PC-9 (cell line): ENCODE measurements at places on chromosomes 6 and 20.

- no peak for DNase-seq
- no peak overlapping the region for H3K4me3 ChIP-seq
- no peaks in the 10 kb centered on the region for H3K36me3 ChIP-seq
- no peak overlapping the region for H3K27ac ChIP-seq
- H3K27me3 ChIP-seq: peaks cover 8% of the 10 kb centered on the region; the same call in 1 of the 2 replicates
Observed at GRCh38 chr6:32432050-32432450, 7.6 kb upstream of the HLA-DRA start.

- no peak overlapping the region for H3K4me3 ChIP-seq
- H3K36me3 ChIP-seq: no peaks in the 10 kb centered on the region
- H3K4me1 ChIP-seq: no peaks in the 10 kb centered on the region
Observed at GRCh38 chr6:163903541-163903940, 489.0 kb downstream of the QKI start.

GRCh38 chr20:40782043-40782368 is 93.0 kb upstream of the MAFB start:
- peaks cover 68% of the 10 kb centered on the region for H3K27me3 ChIP-seq
- no peak for DNase-seq
- H3K4me1 ChIP-seq: no peaks in the 10 kb centered on the region
- no peaks in the 10 kb centered on the region for H3K36me3 ChIP-seq

DNA sequence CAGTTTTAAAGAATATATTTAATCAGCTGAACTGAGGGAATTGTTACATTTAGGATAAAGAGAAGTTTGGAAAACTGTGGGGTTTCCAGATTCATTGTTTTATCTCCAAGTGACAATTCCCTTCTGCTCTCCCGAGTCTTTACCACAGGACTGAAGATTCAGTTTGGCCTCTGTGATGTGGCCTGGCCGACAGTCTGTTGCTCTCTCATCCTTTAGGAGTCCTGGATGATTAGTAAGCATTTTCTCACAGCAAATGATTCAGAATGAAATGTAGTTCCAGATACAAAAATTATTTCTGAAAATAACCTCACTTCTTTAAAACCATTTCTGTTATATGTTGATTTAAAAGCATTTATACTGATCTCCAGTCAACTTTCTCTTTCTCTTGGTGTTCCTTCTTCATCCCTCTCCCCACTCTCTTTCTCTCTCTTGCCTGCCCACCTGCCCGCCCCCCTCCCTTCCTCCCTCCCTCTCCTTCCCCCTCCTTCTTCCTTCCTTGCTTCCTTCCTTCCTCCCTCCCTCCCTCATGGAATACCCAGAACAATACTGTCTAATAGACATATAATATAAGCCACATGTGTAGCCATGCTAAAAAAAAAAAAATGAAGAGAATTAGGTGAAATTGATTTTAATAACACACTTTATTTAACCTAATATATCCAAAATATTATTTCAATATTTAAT is 254.9 kb downstream of the PRL start:
- H3K27ac ChIP-seq: no peak overlapping the region
- no peak for DNase-seq
- no peaks in the 10 kb centered on the region for H3K27me3 ChIP-seq
- H3K4me1 ChIP-seq: peaks cover 5% of the 10 kb centered on the region
- no peak overlapping the region for H3K4me3 ChIP-seq
